ENCODE measurements at places on chromosomes 2 and 18. TPM values are rescaled to one million over a fixed set of nuclear protein-coding genes. Genes with fewer than 3 reads are reported as not detected.
A peak's percentile ranks its signal among the peaks of the same experiment; 100 is the strongest.

DNA sequence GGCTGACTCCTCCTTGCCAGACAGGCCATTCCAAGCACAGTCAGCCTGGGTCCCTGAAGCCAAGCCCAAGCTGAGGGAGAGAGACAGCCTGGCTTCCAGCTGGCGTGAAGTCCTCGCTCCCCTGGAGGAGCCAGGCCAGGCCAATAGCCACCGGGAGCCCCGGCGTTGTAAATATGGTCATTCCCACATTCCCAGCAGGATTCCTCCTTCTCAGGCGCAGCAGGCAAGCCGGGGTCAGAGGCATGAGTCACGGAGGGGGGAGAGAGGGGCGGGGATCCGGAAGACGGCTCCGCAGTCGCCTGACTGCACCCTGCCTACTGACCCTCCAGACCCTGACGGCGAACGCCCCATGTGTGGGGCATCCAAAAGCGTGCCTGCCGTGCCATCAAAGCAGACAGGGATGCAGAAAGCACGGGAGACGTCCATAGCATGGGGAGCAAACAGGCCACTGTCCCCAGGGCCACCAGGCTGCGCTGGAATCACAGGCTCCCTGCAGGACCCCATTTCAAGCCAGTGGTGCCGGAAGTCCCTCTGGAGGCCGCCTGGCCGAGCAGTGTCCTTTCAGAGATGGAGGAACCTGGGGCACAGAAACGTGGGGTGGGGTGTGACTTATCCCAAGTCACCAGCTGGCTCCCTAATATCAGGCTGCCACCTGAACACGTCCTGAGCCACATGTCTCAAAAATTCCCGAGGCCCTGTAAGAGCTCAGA lies 48.2 kb downstream of the TWIST2 start:
- H3K36me3 ChIP-seq = no peaks in the 10 kb centered on the region
- no peak for DNase-seq
- no peaks in the 10 kb centered on the region for H3K27me3 ChIP-seq
- H3K27ac ChIP-seq = no peak overlapping the region
- H3K4me1 ChIP-seq = no peaks in the 10 kb centered on the region
- H3K4me3 ChIP-seq = no peak overlapping the region

DNA sequence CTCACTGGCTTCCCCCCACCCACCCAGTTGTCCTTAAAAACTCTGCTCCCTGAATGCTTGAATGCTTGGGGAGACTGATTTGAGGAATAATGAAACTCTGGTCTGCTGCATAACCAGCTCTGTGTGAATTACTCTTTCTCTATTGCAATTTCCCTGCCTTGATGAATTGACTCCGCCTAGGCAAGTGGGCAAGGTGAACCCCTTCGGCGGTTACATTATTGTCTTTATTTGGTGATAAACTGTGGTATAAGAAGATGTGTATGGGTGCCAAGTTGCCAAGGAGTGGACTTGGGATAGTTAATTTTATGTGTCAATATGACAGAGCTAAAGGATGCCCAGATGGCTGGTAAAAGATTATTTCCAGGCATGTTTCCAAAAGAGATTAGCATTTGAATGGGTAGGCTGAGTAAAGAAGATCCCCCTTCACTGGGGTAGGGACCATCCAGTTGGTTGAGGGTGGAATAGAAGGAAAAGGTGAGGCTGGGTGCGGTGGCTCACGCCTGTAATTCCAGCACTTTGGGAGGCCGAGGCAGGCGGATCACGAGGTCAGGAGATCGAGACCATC lies 98.5 kb upstream of the HAAO start:
- no peak for DNase-seq
- H3K27me3 ChIP-seq = no peaks in the 10 kb centered on the region
- no peak overlapping the region for H3K4me3 ChIP-seq
- no peak overlapping the region for H3K27ac ChIP-seq
- no peaks in the 10 kb centered on the region for H3K36me3 ChIP-seq

- no peak for DNase-seq
- peaks cover 47% of the 10 kb centered on the region for H3K4me1 ChIP-seq
- peak overlapping the region; percentile 92 for H3K27ac ChIP-seq
- H3K36me3 ChIP-seq = peaks cover 78% of the 10 kb centered on the region
- no peaks in the 10 kb centered on the region for H3K27me3 ChIP-seq
Measured at GRCh38 chr2:68811364-68811763, 59.8 kb downstream of the BMP10 start.

DNA sequence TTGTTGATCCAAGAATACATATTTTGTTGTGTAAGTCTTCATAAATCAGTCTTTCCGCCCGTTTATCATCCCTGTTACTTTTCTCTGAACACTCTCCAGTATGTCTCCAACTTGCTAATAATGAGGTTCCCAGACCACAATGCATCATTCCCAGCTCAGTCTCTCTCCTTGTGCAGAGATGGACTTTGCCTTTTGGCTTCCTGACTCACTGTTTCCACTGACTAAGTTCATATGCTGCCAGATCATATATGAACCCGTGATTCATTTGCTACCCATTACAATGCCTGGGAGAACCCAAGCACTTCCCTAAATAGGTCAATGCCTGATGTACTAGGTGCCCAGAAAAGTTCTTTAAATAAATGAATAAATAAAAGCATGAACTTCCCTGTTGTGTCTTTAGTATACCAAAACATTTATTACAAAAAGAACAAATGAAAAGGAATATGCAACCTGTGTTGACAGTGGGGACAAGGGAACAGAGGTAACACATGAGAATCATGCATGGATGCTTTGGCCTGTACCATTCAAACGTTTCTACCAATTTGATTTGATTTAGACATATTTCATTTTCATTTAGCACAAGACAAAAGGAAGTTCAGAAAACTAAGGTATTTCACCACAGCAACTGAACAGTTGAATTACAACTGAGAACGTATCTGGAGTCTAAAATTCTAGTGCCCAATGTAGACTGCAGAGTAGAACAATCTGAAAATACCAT lies 215.4 kb upstream of the HNRNPA3 start:
- H3K27me3 ChIP-seq = no peaks in the 10 kb centered on the region
- H3K36me3 ChIP-seq = no peaks in the 10 kb centered on the region
- no peak overlapping the region for H3K4me3 ChIP-seq
- DNase-seq = no peak

DNA sequence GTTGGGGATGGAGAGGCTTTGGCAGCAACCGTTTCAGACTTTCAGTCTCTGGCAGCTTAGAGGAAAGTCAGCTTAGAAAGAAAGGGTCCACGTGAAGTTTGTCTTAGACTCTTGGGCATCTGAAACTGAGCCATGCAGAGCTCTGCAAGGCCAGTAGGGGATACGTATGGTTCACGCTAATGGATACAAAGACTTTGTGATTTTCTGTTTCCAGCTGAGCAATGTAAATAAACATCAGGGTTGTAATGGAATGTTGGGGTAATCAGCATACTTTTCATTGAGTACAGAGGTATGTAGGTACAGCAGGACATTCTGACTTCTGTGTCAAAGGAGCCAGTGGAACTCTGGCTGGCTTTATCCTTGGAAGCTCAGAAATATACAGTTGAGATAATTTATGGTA lies 31.0 kb downstream of the RALB start:
- no peaks in the 10 kb centered on the region for H3K36me3 ChIP-seq
- no peak for DNase-seq
- no peak overlapping the region for H3K27ac ChIP-seq

NMUR1 gene
- not detected for total RNA-seq

GRCh38 chr2:108220942-108221541 lies 18.7 kb upstream of the SULT1C3 start:
- no peak for DNase-seq
- no peaks in the 10 kb centered on the region for H3K36me3 ChIP-seq
- H3K4me1 ChIP-seq = no peaks in the 10 kb centered on the region
- H3K4me3 ChIP-seq = no peak overlapping the region

MBD2 gene
- total RNA-seq = 61.3 TPM

- H3K27me3 ChIP-seq = no peaks in the 10 kb centered on the region
- no peaks in the 10 kb centered on the region for H3K36me3 ChIP-seq
- no peak overlapping the region for H3K27ac ChIP-seq
- no peak overlapping the region for H3K4me3 ChIP-seq
- peaks cover 5% of the 10 kb centered on the region for H3K4me1 ChIP-seq
- no peak for DNase-seq
Measured at GRCh38 chr2:45102579-45103117, 93.4 kb upstream of the SIX2 start.

GRCh38 chr18:50439460-50440015 lies 64.7 kb downstream of the SKA1 start:
- H3K27me3 ChIP-seq = no peaks in the 10 kb centered on the region
- H3K4me3 ChIP-seq = no peak overlapping the region
- H3K27ac ChIP-seq = no peak overlapping the region
- H3K36me3 ChIP-seq = no peaks in the 10 kb centered on the region

MBD1 gene
- total RNA-seq = 33.0 TPM

DNA sequence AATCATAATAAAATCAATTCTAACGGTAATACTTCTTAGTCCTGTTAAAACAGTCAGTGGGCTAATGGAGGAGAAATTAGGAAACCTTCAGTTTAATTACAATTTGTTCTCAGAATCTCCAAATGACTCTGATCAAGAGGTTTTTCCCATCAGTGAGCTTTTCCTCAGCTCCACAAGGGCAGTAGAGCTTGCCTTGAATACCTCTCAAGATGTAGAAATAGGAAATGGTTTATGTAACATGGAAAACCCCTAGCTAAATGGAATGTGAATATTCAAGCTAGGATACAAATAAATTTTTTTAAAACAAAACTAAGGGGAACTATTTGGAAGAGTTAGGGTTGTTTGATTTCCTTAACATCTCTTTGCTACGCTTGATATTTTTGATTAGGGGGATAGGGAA lies 87.5 kb downstream of the PLEKHM3 start:
- peaks cover 31% of the 10 kb centered on the region for H3K4me1 ChIP-seq
- no peak overlapping the region for H3K27ac ChIP-seq
- H3K4me3 ChIP-seq = no peak overlapping the region

DNA sequence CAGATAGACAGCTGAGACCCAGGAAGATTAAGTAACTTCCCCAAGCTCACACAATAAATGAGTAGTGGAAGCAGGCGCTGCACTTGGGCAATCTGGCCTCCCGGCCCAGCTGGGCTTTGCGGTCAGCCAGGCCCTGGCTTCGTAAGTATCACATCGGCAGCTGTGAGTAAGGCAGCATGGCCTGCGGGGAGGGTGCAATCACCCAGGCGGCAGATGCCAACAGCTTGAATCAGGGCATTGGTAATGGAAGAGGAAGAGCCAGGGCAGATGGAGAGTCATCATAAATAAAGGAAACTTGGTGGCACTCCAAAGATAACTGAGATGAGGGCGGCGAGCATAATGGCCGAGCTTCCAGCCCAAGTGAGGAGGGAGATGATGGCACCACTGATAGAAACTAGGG lies 217.9 kb upstream of the PID1 start:
- H3K4me1 ChIP-seq = peaks cover 29% of the 10 kb centered on the region
- no peak overlapping the region for H3K27ac ChIP-seq
- no peaks in the 10 kb centered on the region for H3K27me3 ChIP-seq
- H3K4me3 ChIP-seq = no peak overlapping the region

C2orf42 gene
- total RNA-seq = 36.5 TPM

- H3K36me3 ChIP-seq = no peaks in the 10 kb centered on the region
- H3K4me3 ChIP-seq = no peak overlapping the region
- H3K27ac ChIP-seq = no peak overlapping the region
- no peaks in the 10 kb centered on the region for H3K4me1 ChIP-seq
- H3K27me3 ChIP-seq = peaks cover 4% of the 10 kb centered on the region
Measured at GRCh38 chr2:11044201-11044600, 111.1 kb upstream of the SLC66A3 start.

COBLL1 gene
- total RNA-seq = 0.04 TPM

DNA sequence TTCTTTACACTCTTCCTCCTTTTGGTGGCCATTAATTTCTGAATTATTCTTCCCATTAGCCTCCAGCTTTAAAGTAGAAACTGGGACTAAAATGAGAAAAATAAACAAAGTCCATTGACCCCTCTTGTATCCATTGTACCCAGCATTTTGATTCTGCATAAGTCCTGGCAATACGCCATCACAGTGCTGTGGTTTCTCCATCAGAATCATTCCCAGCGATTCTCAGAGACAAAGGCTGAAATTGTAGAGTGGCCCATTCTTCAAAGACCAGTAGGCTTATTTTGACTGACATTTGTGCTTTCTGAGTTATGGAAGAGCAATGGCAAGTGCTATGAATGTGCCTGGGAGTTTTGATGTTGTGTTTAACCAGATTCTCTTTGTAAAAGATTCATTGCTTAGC lies 199.3 kb upstream of the GALNT5 start:
- H3K4me1 ChIP-seq = no peaks in the 10 kb centered on the region
- no peaks in the 10 kb centered on the region for H3K27me3 ChIP-seq
- no peak overlapping the region for H3K4me3 ChIP-seq
- H3K36me3 ChIP-seq = no peaks in the 10 kb centered on the region
- DNase-seq = no peak

- no peak overlapping the region for H3K27ac ChIP-seq
- no peak overlapping the region for H3K4me3 ChIP-seq
- DNase-seq = no peak
- H3K27me3 ChIP-seq = no peaks in the 10 kb centered on the region
Measured at GRCh38 chr18:58407263-58407648, 221.6 kb downstream of the ALPK2 start.

- DNase-seq = no peak
- no peaks in the 10 kb centered on the region for H3K27me3 ChIP-seq
- H3K4me1 ChIP-seq = no peaks in the 10 kb centered on the region
- no peaks in the 10 kb centered on the region for H3K36me3 ChIP-seq
- no peak overlapping the region for H3K27ac ChIP-seq
Measured at GRCh38 chr2:234286118-234286598, 210.7 kb downstream of the ARL4C start.

OTX1 gene
- total RNA-seq = 6.4 TPM

- no peaks in the 10 kb centered on the region for H3K27me3 ChIP-seq
- no peaks in the 10 kb centered on the region for H3K36me3 ChIP-seq
- H3K4me3 ChIP-seq = no peak overlapping the region
- DNase-seq = no peak
Measured at GRCh38 chr2:35462226-35462998, 893.2 kb upstream of the CRIM1 start.

DNA sequence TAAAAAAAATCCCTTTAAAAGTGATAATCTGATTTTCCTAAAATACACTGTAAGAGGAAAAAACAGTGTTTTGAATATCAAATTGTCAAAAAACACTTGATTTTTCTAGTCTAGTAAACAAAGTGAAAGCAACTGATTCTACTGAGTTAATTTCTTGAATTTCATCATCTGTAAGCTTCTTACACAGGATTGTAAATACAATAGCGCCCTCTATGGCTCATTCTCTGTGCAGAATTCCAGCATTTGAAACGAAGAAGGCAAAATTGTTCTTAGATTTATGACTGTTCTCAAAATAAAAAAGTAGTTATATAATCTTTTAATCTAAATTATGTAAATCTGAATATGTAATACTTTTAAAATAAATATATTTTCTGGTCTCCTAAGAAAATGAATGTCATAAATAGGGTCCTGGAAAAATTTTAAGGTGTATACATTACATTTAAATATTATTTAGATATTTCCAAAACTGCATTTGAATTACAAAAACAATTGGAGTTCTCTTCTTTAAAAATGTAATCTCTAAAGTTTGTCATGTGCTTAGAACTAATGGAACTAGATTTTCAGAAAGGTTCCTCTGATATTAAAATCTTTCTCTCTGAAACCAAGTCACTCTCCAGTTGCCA lies 176.9 kb upstream of the MC4R start:
- DNase-seq = peak; percentile 89
- no peak overlapping the region for H3K27ac ChIP-seq
- H3K27me3 ChIP-seq = no peaks in the 10 kb centered on the region
- H3K4me1 ChIP-seq = no peaks in the 10 kb centered on the region
